ENCODE measurements at places on chromosomes 4 and X. TPM values are rescaled to one million over a fixed set of nuclear protein-coding genes. Genes with fewer than 3 reads are reported as not detected.

The NAT8L gene
- total RNA-seq, result 1.5 TPM

The BMP15 gene
- not detected for total RNA-seq

The RTL9 gene
- 0.07 TPM for total RNA-seq

The KCTD8 gene
- total RNA-seq, result not detected

DNA sequence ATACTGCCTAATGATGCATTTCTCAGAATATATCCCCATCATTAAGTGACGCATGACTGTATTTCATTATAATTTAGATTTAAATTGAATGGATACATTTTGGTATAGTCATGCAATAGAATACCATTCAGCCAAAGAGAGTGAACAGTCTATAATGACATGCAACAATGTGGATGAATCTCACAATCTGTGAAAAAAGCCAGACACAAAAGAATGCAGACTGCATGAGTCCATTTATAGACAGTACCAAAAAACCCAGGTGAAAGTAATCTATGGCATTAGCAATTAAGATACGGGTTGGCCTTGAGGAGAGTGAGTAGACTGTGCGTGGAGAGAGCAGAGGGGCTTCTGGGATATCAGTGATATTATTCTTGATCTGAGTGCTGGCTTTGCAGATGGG is 239.7 kb upstream of the PGRMC2 start:
- H3K4me3 ChIP-seq, result no peak overlapping the region
- H3K27me3 ChIP-seq, result no peaks in the 10 kb centered on the region
- no peak for DNase-seq
- no peaks in the 10 kb centered on the region for H3K36me3 ChIP-seq

GRCh38 chr4:83272900-83273299 is 11.7 kb downstream of the COQ2 start:
- peaks cover 18% of the 10 kb centered on the region for H3K4me1 ChIP-seq
- DNase-seq, result no peak
- H3K27ac ChIP-seq, result no peak overlapping the region
- H3K27me3 ChIP-seq, result no peaks in the 10 kb centered on the region
- H3K36me3 ChIP-seq, result peaks cover 2% of the 10 kb centered on the region

GRCh38 chrX:143027275-143027674 is 1.5 kb downstream of the SPANXN4 start:
- H3K4me1 ChIP-seq, result no peaks in the 10 kb centered on the region
- peaks cover 1% of the 10 kb centered on the region for H3K36me3 ChIP-seq
- no peak overlapping the region for H3K27ac ChIP-seq
- H3K27me3 ChIP-seq, result peaks cover 26% of the 10 kb centered on the region

DNA sequence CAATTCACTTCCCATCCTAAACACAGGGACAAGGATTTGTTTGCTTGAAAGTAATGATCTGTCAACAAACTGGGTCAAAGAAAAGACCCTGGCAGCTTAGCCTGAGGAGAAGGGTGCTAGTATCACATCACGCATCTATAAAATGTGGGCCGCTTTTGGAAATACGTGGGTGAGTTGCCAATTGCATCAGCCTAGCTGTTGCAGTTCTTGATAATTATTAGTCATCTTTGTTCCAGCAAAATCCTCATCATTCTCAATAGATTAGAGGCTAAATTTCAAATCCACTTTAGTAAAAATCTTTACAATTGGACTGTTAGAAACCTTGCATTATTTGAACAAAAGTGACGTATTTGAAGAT is 33.6 kb upstream of the TAPT1 start:
- no peaks in the 10 kb centered on the region for H3K27me3 ChIP-seq
- peak; percentile 34 for DNase-seq
- peaks cover 5% of the 10 kb centered on the region for H3K36me3 ChIP-seq
- H3K27ac ChIP-seq, result peak overlapping the region; percentile 94

DNA sequence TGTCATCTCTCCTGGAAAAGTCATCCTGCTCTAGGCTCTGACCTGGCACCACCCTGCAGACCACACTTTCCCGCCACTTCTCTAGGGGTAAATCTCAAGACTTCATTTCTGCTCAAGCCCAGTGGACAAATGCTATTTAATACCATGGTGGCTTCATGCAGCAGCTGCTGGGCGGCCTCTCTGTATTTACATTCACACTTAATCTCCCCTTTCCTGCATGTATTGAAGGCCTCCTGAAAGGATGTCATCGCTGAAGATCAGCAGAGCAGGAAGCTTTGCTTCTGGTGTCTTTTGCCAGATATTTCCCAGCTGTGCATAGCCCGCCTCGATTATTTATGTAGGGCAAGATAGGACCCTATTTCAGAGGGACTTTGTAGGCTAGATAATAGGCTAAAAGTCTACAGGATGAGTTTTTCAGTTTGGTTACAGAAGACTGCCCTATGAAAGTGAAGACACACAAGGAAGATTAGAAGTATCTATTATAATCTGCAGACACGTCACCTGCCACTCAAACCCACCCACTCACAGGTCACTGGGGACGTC is 17.2 kb downstream of the PROM1 start:
- no peak for DNase-seq
- H3K4me1 ChIP-seq, result peaks cover 6% of the 10 kb centered on the region
- H3K36me3 ChIP-seq, result peaks cover 3% of the 10 kb centered on the region
- no peak overlapping the region for H3K4me3 ChIP-seq

DNA sequence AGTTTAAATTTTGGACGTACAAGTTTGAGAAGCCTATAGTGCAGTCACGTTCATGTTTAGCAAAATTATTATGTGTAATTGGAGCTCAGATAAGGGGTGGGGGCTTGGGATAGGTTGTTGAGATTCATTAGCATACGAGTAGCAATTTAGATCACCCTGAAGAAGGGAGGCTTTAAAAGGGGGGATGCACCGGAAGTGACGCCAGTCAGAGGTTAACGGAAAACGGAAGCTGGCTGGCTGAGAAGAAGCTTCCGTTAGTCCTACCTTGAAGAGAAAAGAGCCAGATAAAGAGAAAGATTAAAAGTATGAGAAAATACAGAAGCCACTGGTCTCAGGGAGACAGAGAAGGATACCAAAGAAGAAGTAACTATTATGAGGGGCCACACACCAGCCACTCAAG is 1.1 kb upstream of the NXT2 start:
- peak overlapping the region; percentile 89 for H3K27ac ChIP-seq
- DNase-seq, result no peak
- H3K36me3 ChIP-seq, result peaks cover 4% of the 10 kb centered on the region
- H3K4me1 ChIP-seq, result peaks cover 9% of the 10 kb centered on the region
- H3K4me3 ChIP-seq, result no peak overlapping the region

DNA sequence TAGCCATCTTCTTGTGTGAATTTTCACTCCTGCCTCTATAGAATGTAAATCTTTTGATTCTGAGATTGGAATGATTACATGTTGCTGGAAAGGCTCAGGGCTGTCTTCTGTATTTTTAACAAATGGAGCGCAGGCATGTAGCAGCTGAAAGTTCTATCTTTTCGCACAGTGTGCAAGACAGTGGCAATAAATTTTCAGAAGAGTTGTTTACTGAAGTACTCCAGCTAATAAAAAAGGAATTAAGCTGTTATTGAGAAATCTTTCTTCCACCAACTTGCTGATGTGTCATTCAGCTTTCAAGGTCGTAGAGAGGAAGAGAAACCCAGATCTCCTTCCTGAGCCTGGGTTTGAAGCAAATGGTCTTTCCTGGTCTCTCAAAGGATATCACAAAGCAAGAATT is 122.0 kb upstream of the PUDP start:
- no peak overlapping the region for H3K27ac ChIP-seq
- no peaks in the 10 kb centered on the region for H3K27me3 ChIP-seq
- H3K4me3 ChIP-seq, result no peak overlapping the region
- DNase-seq, result no peak
- H3K4me1 ChIP-seq, result no peaks in the 10 kb centered on the region
- no peaks in the 10 kb centered on the region for H3K36me3 ChIP-seq

DNA sequence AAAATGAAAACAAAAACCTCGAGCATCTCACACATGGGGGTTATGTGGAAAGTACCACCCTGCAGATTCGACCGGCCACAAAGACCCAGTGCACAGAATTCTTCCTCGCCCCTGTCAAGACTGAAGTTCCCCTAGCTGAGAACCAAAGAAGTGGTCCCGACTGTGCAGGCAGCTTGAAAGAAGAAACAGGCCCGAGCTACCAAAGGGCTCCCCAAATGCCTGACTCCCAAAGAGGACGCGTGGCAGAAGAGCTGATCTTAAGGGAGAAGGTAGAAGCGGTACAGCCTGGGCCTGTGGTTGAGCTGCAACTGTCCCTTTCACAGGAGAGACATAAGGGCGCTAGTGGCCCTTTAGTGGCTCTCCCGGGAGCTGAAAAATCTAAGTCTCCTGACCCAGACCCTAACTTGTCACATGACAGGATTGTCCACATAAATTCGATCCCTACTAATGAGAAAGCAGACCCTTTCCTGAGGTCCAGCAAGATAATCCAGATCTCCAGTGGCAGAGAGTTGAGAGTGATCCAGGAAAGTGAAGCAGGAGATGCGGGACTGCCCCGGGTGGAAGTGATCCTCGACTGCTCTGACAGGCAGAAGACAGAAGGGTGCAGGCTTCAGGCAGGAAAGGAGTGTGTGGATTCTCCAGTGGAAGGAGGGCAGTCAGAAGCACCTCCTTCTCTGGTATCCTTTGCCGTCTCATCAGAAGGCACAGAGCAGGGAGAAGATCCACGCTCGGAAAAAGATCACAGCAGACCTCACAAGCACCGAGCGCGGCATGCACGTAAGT is 108.8 kb upstream of the MYOZ2 start:
- no peak for DNase-seq
- H3K36me3 ChIP-seq, result no peaks in the 10 kb centered on the region
- H3K4me1 ChIP-seq, result no peaks in the 10 kb centered on the region
- no peak overlapping the region for H3K4me3 ChIP-seq
- no peak overlapping the region for H3K27ac ChIP-seq

GRCh38 chrX:118181030-118181429 is 64.4 kb upstream of the KLHL13 start:
- no peaks in the 10 kb centered on the region for H3K36me3 ChIP-seq
- H3K4me1 ChIP-seq, result no peaks in the 10 kb centered on the region
- no peak for DNase-seq
- no peak overlapping the region for H3K4me3 ChIP-seq

Measured in activated T-cell treated with anti-CD3 and anti-CD28 coated beads, Interleukin-2, amount 50 U/mL, for 72 hours (primary cell).